Activated CD4-positive, alpha-beta T cell treated with anti-CD3 and anti-CD28 coated beads, Interleukin-2, amount 50 U/mL, for 16 hours (primary cell): ENCODE measurements at places on chromosomes 11 and 22.
A peak's percentile ranks its signal among the peaks of the same experiment; 100 is the strongest.

DNA sequence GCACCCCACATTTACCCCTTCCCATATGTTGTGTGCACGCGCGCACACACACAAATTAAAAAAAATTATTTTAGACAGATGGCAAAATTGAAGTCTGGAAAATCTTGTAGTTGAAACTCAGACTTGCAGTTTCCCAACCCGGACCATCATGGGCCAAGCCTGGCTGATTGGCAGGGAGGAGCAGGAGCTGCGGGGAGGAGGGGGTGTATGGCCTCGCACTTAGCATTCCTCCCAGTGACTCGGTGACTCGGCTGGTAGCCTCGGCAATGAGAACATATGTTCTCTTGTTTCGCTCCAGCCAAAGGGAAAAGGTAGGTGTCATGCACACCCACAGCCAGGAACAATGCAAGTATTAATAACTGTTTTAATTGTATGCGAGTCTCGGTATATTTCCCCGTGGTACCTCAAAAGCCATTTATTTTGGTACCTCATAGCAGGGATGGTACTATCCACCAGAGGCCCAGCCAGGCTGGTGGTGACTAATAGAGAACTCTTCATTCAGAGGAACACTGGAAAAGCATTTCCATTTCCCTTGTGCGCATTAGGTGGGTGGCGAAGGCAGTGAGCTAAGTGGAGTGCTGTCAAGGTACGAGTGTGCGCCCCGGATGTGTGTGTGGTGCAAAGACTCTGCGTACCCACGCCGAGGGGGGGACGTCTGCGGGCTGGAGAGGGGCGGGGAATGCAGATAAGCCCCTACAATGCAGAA, 92.5 kb downstream of the DSCAML1 start:
- no peak for DNase-seq

DNA sequence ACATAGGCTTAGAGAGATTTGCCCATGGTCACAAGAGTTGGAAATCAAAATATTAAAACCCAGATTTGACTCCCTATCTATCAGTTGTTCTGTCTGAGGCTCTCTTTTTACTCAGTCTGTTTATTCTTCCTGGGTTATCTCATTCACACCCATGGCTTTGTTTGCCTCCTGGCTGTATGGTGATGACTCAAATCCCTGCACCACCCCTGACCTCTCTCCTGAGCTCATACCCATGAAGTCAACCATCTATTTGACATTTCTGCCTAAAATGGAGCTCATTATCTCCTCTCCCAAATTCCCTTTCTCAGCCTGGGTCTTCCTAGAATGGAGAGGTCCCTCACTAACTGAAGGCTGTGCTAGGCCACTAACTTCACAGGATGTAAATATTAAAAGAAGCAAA, 27.8 kb upstream of the CCDC134 start:
- DNase-seq, result peak; percentile 15

DNA sequence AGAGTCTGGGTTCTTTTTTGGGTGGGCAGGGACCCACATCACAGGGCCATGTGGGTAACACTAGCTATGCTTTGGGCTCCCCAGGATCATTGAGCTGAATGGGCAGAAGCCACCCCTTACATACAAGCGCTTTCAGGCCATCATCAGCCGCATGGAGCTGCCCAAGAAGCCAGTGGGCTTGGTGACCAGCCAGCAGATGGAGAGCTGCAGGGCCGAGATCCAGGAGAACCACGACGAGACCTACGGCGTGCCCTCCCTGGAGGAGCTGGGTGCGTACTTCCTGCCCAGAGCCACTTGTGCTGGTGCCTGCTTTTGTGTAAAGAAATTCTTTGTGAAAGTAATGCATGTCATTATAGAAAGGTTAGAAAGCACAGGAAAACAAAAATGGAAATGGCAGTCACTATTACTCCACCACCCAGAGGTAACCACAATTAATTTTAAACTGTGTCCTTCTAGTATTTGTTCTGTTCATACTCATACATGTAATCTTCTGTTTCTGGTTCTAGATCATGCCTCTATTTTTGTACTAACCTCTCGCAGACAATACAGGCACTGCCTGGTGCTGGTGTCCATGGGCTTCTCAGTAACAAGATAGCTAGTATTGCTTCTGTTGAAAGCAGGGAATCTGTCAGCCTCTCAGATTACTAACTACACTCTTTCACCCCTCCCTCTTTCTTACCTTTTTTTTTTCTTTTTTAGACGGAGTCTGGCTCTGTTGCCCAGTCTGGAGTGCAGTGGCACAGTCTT, 13.7 kb downstream of the CRY2 start:
- no peak for DNase-seq

- DNase-seq, result no peak
These were observed 36.3 kb downstream of the CD82 start for GRCh38 chr11:44601471-44602370.

DNA sequence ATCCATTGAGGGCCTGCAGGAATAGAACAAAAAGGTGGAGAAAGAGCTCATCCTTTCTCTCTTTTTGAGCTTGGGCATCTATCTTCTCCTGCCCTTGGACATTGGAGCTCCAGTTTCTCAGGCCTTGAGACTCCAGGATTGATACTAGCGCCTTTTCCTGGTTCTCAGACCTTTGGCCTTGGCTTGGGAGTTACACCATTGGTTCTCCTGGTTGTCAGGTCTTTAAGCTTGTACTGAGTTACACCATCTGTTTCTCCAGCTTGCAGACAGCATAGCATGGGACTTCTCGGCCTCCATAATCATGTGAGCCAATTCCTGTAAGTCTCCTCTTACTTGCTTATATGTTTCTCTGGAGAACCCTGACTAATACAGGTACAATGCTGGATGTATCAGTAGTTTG, 72.6 kb downstream of the GRK3 start:
- DNase-seq, result no peak

- no peak for DNase-seq
These were observed 69.2 kb upstream of the PRR5 start for GRCh38 chr22:44632541-44633396.

DNA sequence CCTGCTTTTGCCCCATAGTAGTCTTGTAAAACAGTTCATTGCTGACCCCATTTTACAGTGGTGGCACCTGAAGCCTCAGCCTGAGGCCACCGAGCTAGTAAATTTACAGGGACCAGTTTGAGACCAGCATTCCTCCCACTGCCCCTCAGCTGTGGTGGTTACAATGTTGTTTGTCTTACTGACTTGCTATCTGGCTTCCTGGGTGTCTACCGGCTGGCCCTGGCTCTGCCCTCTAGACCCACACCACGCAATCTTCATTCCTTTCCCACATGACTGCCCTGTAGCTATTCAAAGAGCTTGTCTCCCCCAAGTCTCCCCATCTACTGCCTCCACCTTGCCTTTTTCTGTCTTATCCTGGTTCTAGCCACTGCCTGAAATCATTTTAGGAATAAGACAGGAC, 20.8 kb downstream of the PIK3IP1 start:
- no peak for DNase-seq

- no peak for DNase-seq
These were observed 129.5 kb upstream of the SESN3 start for GRCh38 chr11:95360377-95361075.

DNA sequence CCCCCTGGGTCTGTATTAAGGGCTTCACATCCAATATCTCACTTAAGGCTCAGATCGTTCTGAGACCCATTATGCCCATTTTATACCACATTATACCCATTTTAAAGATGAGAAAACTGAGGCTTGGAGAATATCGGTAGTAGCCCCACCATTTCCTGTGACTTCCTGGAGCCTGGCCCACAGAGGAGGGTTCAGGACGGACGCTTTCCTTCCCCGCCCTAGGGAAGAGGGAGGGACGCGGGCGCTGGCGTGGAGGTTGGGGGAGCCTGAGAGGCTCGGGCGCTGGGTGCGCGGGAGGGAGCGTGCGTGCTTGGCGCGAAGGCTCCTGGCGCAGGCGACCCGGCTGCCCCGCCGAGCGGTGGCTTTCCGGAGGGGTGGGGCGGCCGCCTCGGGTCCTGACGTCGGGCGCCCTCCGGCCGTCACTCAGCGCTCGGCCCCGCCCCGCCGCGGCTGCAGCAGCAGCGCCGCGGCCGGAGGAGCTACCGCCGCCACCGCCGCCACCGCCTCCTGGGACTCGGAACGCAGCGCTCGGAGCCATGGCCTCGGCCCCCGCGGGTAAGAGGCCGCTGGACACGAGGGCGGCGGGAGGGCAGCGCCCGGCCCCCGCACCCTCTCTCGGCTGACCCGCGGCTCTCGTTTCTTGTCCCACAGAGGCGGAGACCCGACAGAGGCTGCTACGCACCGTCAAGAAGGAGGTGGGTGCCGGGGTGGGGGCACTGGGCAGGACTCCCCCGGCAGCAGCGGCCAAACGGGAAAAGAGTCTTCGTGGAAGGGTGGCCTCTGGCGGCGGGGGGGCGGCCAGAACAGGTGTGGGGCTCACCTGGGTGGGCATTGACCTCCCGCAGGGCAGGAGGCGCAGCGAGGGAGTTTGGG, at the start of gene SGSM1:
SGSM1 (plus strand) TSS at position 422 of the 873 bp plus-strand sequence; CDS start at position 537, 115 bp downstream.
- peak; percentile 83 for DNase-seq

GRCh38 chr11:68142441-68143309, 21.5 kb upstream of the CHKA start:
- no peak for DNase-seq

DNA sequence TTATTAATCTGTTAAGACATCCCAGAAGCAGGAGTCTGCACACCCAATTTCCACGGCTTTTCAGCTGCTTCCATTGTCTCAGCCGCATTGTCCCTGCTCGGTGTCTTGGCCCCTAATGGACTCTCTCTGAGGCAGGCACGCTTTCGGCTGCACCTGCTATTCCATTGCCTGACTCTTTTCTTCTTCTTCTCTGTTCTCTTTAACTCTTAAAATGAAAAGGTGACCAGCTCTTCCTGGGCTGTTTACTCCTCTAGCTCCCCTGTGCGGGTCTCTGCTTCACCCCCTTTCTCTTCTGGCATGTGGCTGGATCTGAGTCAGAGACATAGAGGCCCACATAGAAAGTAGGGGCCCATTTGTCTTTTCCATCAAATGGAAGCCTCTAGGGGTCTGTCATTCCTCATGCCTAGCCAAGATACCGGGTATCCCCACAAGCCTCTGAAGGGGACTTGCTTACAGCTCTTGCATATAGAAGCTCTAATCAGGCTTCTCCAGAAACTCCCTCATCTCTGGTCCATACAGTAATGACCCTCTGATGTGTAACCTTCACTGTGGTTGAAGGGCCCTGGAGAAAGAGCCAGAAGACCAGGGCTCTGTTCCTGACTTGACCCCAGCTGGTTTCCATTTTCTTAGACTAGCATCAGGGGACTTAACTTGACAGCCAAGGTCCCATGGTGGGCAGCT, 243.9 kb downstream of the ST3GAL4 start:
- no peak for DNase-seq

DNA sequence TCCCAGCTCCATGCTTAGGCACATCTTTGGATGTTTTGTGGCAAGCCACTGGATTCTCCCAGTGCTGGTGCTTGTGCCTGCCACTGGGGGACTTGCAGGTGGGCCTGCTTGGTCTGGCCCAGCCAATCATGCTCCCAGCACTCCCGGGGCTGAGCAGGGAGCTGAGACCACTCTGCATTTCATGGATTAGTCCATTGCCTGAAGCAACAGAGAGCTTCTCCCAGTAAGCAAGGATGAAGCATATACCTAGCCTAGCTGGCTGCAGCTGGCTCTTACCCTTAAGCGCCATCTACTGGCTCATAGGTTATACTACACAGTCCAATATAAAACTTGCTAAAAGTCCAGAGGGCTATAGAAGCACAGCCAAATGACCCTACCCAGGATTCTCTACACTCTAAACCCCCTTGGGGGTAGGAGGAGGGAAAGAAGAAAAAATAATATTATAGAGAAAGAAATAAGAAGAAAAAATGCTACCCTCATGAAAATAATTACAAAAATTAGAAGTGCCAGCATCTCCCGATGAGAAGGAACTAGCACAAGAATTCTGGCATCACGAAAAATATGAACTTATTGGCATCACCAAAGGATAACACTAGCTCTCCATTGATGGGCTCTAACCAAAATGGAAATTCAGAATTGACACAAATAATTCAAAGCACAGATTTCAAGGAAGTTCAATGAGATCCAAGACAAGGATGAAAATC, 275.3 kb downstream of the C11orf87 start:
- DNase-seq, result peak; percentile 28
